ENCODE measurements at places on chromosomes 1 and 21. TPM values are rescaled to one million over a fixed set of nuclear protein-coding genes. Genes with fewer than 3 reads are reported as not detected.

The ADCY10 gene
- total RNA-seq: 0.94 TPM

The FAM72D gene
- total RNA-seq: 0.73 TPM

The RAB3B gene
- 8.2 TPM for total RNA-seq

The AMY1C gene
- total RNA-seq: not detected

The CREB3L4 gene
- 9.3 TPM for total RNA-seq

Data from osteocyte (in vitro differentiated cells).